Activated T-helper 1 cell treated with Interleukin-2 at 50 U/mL for 16 hours (primary cell): ENCODE measurements at places on chromosomes 2 and 18.

DNA sequence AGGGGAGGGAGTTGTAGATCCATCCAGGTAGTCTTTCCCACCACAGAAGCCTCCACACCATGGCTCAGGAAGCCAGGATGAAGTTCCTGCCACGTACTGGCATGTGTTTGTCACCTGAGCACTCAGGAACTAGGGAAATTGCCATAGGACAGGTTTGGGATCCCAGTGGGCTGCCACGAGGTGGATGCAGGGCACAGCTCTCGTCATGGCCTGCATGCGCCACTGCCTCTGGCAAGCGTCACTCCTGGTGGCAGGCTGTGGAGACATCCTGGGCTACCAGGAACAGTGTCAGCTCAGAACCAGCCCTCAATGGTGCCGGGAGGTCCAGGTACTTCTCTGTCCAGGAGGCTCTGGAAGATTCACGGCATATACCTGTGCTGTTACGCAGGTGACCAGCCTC is 3.8 kb downstream of the ARHGEF4 start:
- no peak for DNase-seq

DNA sequence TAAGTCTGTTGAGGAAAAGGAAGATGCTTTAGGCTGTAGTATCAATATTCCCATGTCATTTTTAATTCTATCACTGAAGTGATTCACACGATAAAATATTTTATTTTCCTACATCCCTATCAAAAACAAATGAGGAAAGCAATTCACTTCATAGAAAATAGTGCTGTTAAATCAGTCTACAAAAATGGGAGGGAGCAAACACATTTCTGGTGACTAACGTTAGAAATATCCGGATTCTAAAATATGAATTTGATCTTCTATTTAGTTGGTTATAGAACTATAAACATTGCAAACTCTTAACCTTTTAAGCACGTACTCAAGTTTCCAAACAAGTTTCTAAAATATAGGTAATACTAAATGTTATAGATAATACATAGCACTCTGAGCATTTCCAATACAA is 20.8 kb downstream of the ATF2 start:
- DNase-seq = no peak

DNA sequence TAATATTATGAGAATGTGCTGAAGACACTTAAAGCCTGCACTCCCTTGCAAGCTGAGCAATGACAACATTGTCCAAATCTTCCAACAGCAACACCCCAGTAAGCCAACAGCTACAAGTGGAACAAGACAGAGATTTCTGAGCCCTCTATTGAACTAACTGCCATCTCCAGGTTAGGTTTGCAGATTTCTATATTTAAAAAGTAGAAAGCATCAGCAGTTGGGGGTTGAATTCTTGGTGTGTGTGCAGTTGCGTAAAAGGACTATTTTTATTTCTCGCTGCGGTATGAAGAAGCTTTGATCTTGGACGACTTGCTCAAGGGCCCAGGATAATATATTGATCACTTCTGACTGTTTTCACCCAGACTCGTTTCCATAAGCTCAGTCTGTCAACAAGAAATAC is 106.2 kb upstream of the ZFP36L2 start:
- no peak for DNase-seq

- no peak for DNase-seq
Observed at GRCh38 chr2:24220554-24221291, 45.9 kb downstream of the FAM228A start.

GRCh38 chr2:107197594-107198294 is 311.8 kb upstream of the ST6GAL2 start:
- DNase-seq = no peak

GRCh38 chr2:151544449-151544848 is 134.7 kb downstream of the RIF1 start:
- DNase-seq = no peak
